ENCODE measurements at places on chromosomes 2 and 18.

DNA sequence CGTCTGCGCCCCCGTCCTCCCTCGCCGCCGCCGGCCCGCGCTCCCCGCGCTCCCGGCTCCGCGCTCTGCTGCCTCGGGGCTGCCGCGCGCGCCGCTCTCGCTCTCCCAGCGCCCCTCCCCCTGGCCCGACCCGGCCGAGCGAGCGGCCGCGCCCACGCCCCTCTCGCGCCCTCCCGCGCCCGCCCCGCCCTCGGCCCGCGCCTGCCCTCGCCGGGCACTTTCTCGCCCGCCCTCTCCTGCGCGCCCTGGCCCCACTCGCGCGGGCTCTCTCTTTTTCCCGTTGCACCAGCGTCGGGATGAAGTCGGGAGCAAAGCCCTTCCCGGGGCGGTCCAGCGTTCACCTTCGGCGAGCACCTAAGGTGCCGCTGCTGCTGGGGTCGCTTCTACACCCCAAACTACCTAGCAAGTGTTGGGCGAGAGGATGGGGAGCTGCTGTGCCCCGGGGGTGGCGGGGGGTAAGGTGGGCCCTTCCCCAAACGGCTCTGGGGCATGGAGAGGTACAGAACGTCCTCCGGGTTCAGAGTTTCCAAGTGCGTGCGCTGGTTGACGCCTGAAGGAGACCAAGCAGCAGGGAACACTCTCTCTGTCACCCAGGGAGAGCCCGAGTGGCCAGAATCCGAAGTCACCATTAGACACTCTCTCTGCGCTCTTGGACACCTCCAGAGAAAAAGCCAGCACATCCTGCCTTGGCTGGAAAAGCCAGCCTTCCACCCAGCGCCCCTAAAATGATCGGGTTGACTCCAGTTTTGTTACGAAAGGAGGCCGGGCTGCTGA, at the start of gene COLEC12:
TSS of gene COLEC12 (minus strand) at position 70 of the 774 bp plus-strand sequence. CDS start 187 bp downstream, outside the sequence.
- DNase-seq: no peak

DNA sequence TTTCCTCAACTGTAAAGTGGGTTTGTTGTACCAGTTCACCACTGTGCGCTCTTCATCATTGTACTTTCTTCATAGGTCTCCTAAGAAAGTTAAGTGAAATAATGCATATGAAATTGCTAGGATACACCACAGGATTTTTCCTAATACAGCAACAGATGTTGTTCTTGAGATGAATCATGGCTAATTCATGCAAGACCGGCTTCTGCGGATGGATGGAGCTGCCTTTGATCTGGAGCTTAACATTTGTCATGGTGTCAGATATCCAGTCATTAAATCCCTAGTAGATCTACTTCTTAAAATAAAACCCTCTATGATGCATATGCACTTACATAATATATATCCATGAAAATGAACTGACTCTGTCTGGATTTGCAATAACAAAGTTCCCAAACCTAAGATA, 114.1 kb downstream of the COL6A3 start:
- peak; percentile 56 for DNase-seq

GRCh38 chr2:20755132-20755800, 67.6 kb downstream of the LDAH start:
- peak; percentile 16 for DNase-seq

DNA sequence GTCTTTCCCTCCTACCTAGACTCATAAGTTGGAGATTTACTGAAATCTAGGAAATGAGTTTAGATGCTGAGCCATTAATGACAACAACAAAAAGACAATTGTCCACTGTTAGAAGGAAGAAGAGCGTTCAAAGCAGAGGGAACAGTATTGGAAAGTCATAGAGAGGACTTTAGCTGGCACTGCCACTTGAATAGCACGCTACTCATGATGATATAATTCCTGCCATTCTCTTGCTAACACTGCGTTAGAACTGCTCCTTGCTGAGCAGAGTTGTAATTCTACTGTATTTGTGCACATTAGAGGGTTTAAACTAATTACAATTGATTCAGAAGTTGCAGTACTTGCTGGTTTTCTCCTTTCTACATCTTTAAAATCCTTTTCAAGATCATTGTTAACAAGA, 9.0 kb upstream of the AFTPH start:
- DNase-seq: no peak

DNA sequence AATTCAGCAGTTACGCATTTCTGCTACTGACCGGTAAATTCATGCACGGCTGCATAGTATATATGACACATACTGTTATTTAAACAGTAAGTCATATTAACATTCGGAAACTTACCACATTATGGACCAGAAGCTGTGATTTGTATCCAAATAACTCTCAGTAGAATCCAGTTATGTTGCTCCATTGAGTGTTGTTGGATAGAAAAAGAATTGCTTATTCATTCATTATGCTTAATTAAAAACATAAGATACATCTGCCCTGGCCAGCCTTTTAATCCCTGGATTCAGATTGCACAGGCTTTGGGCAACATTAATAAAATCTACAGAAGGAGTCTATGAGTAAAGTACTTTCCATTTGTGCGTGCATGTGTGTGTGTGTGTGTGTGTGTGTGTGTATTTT, 111.3 kb downstream of the CPS1 start:
- DNase-seq: no peak

GRCh38 chr2:218427741-218428140, 8.8 kb downstream of the VIL1 start:
- DNase-seq: no peak

- DNase-seq: no peak
These were observed 1955.0 kb upstream of the LRRTM1 start for GRCh38 chr2:82259551-82259950.

DNA sequence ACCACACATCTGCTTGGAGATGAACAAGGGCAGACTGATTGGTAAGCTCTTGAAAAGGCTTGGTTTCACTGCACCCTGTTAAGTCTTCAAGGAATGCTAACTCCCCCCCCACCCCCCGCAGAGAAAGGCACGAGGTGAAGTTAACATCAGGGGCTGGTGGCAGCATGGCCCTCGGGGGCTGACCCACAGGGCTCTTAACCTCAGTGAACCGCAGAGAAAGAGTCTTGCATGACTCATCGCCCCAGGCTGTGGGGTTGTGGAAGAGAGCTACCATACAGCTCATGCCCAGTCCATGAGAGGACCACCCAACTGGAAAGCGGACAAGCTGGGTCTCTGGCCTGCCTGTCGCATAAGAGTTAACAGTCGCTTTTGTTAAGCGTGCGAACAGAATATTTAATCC, 10.6 kb upstream of the CEP68 start:
- DNase-seq: no peak

DNA sequence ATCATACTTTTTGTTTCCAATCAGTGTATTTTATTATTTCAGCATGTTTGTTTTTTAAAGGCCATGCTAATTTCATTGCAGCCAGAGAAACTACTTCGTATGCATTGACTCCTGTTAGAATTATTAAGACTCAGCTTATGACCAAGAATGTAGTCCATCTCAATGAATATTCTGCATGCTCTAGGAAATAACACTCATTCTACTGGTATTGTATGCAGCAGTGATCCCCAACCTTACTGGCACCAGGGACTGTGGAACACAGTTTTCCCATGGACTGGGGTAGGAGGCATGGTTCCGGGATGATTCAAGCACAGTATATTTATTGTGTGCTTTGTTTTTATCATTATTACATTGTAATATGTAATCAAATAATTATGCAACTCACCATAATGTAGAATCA, 356.9 kb downstream of the DSEL start:
- no peak for DNase-seq

DNA sequence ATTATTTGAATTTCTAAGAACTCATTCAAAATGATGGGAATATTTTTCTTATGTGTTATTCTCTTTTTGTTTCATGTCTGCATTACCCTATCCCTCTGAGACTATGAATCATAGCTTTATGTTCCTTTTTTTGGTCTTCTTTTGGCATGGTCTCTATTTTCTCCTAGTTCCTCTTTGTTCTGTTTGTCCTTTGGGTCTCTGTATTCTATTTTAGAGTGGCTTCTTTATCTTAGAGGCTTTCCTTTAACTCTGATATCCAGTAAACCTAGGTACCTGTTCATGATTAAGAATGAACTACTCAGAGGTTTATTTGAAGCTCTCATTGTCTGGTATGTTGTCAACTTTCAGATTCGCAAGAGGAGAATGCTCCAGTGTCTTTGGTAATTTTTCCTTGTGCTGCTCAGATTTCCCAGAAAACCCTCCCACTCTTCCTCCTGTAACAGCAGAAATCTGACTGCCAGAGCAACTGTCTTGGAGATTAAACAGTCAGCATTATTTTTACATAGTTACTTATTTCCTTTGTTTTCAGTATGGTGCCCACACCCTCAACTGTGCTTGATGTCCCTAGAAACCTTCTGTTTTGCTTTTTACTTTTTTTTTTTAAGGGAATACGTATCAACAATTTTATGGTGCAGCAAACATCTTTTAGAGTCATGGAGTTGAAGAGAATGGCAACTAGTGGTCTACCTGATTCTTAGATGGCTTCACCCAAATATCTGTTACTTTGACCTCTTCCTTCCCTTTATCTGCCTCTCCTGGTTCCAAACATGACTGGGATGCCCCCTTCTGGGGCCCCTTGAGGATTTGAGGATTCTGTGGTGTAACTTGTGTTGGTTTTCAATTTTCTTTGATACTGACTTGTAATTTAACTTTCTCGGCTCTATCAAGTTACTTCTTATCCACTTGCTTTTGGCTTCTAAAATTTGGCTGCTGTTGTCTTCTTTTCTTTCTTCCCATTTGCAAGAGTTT, 92.0 kb downstream of the DPP10 start:
- DNase-seq: no peak

- DNase-seq: no peak
These were observed 34.6 kb upstream of the WDR75 start for GRCh38 chr2:189406586-189407233.

- DNase-seq: no peak
These were observed 824 bp upstream of the ZNF638 start for GRCh38 chr2:71330585-71331330.

DNA sequence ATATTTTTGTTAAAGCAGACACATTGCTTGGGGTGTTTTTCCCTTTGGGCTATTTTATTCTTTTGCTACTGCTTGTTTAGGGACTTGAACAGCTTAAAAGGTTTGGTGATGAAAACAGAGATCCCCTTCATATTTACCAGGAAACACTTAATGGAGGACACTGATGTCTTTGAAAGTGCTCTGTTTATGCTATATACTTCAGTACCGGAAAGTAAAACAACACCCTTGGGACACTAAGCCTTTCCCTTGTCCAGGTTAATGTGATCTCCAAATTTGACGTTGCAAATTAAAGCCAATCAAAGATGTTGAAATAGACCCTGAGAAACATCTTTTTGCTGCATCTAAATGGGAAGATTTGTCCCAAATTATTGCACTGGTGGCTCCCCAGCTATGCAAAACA, 564.6 kb upstream of the PKDCC start:
- no peak for DNase-seq

DNA sequence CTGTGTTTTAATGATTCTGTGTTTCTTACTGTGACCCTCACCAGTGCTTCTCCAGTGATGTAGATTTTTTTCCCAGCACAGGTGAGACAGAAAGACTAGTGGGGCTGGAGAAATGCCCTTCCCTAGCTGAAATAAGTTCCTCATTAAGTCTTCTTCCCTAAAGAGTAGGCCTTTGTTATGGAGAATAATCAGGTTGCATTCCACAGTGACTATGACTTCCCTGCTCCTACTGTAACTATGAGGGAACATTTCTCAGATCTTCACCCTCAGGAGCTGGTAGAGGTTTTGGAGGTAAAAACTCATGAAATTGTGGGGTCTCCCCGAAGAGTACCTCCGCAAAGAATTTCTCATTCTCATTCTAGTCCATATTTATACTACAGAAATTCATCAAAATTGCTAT, 286.2 kb downstream of the GRB14 start:
- DNase-seq: no peak

DNA sequence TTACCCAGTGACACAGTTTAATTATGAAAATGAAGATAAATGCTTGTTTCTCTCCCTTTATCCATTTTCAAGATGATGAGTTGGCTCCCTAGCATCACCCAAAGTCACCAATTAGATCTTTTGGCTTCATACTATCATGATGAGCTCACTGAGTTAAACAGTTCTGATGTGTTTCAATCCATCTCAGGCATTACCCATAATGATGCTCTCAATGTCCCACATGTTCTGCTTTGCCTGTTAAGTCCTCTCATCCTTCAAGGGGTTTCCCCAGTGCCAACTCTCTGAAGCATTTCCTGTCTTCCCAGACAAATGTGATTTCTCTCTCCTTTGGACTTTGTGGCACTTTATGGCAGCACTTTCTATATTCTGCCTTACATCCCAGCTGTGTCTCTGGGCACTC, 92.6 kb downstream of the EPB41L3 start:
- DNase-seq: no peak

DNA sequence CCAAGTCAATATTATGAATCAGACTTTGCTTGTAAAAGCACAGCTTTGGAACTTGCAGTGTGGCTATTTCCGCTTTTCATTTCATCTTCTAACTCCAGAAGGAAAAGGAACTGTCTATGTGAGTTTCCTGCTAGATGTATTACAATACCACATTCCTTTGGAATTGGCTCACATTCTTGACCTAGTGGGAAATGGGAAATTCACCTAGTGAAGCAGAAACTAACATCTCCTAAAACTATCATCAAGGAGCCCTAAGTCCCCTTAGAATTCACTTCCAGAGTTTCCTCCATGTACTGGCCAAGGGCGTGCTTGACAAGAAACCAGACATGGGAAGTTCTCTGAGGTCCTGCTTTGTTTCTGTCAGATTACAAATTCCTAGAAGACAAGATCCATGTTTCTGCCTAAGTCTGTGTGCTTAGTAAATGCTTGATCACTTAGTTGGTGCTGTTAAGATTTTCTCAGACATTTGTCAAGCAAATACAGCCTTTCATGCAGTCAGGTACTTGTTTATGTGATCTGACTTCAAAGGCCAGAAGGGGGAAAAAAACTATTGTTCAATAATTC, 275.7 kb upstream of the FN1 start:
- no peak for DNase-seq

- DNase-seq: no peak
These were observed 53.1 kb upstream of the DTNB start for GRCh38 chr2:25726522-25726921.

DNA sequence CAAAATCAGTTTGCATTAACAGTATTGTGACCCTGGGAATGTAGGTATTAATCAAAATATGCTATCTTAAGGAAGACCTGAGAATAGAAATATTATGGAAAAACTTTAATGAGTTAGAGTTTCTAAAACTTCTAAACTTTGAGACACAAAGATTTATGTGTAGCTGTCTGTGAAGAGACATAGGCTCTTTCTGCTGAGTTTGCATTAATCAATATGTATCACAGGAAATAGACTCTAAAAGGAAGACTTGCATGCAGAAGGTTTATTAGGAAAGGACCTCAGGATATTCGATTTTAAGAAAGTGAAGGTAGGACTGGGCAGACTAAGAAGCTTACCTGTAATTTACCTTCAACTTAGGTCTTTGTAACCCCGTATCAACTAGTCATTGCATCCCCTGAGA, 494.8 kb upstream of the NRXN1 start:
- no peak for DNase-seq

GRCh38 chr2:36915627-36916026, 50.7 kb downstream of the STRN start:
- DNase-seq: no peak

- no peak for DNase-seq
These were observed 5.8 kb downstream of the PCARE start for GRCh38 chr2:29068513-29068912.

GRCh38 chr2:170401187-170401586, 223.2 kb downstream of the MYO3B start:
- DNase-seq: no peak
